ENCODE measurements at places on chromosomes 5 and 9. TPM values are rescaled to one million over a fixed set of nuclear protein-coding genes. Genes with fewer than 3 reads are reported as not detected.

Gene CDC20B
- not detected for total RNA-seq

Gene TAL2
- total RNA-seq = not detected

DNA sequence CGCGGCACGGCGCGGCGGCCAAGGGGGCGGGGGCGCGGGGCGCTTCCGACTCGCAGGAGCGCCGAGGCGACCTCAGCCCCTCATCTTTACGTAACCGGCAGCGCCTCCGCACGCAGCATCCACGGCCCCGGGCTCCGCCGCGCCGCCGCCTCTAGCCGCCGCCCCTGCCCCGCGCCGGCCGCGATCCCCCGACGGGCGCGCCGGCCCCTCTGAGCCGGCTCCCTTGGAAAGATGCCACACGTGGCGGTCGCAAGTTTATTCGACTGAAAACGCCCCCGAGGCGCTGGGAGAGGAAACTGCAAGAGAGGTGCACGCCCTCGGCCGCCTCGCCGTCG lies 1.0 kb downstream of the KLF9 start:
- DNase-seq = no peak

DNA sequence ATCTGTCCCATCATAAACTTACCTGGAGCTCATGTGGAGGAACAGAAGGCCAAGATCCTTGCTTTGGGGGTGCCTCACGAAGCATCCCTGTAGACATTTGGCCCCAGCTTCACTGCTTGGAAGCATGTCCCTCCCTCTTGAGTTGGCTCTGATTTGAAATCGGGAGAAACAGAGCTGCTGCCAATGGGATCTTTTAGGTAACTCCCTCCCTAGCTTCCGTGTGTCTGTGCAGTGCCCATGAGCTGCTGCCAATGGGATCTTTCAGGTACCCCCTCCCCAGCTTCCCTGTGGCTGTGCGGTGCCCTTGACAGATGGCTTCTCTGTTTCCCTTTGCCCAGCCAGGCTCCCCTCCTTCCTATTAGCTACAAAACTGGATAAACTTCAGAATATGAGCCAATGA lies 178.0 kb downstream of the NR3C1 start:
- DNase-seq = no peak
